ENCODE measurements at places on chromosomes 5 and 9. TPM values are rescaled to one million over a fixed set of nuclear protein-coding genes. Genes with fewer than 3 reads are reported as not detected.

- no peak for DNase-seq
Observed at GRCh38 chr9:128169492-128169891, 9.4 kb downstream of the BBLN start.

DNA sequence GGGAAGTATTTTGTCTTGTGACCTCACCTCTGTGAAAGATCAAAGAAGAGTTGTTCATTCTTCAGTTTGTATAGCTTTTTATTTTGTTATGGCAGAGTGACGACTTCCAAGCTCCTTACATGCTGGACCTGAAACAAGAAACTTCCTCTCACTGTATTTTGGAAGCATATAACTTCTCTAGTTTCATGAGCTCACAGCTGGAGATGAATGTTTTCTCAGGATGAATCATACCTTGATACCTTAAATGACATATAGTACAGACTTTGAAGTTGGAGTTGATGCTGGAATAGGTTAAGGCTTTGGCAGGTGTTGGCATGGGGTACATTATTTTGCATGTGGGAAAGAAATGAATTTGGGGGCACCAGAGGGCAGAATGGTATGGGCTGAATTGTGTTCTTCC is 112.5 kb downstream of the SLC25A46 start:
- DNase-seq, result no peak

ZNF483 gene
- total RNA-seq, result 9.7 TPM

DNA sequence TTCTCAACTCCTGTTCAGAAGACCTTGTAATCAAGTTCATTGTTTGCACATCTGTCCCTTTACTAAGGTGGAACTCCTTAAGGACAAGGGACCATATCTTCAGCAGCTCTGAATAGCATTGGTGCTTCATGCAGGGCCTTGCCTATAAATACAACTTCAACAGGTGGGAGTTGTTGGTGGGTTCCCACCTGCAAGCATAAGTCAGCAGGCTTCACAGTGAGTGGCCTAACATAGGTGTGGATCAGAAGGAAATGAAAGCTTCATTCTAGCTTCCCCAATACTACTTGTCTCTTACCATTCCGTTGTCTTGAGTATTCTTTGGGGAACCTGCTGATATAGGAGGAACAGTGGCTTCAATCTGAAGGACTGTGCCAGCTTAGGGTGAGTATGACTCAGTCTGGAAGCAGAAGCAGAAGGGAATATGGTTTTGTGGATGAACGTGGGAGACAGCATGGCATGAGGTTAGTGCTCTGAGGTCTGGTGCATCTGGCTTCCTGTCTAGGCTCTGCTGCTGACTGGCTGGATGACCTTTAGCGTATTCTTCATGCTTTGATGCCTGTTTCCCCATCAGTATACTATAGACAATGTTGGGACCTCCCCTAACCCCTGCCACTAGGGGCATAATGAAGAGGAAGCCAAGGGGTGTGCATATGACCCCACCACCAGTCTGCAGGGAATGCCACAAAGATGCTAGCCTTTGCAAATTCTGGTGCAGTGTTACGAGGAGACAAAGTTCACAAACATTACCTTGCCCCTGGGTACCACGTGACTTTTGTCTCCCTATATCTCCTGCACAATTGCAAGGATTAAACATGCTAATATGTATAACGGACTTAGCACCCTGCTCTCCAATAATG is 192.3 kb downstream of the PALM2AKAP2 start:
- no peak for DNase-seq

DNA sequence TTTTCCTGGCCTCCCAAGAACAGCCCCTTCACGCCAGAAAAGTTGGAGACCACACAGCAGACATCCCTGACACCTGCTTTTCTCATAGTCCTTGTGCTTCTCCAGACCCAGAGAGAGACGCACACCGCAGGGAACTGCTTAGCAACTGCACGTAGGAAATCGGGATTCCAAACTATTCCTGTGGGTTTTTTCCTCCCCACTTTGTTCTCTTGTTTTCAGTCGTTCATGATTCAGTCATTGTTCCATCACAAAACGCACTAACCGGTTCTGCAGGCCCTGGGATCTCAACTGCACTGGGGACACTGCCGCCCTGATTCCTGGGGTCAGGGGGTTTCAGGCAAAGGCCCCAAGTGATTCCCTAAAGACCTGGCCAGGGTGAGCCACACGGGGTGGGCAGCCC is 588.0 kb upstream of the KLF4 start:
- no peak for DNase-seq

LECT2 gene
- not detected for total RNA-seq

DNA sequence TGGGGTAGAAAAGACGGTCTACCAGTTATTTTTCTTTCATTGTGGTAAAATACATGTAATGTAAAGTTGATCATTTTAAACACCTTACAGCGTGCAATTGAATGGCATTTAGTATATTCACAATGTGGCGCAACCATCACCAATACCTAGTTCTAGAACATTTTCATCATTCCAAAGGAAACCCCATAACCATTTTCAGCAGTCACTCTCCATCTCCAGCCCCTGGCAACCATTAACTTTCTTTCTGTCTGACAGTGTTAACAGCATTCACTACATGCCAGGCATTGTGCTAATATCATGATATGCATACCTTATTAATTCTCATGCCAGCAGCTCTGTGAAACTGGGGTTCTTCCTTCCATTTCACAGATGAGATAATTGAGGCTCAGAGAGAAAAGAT is 32.0 kb downstream of the PTGS1 start:
- no peak for DNase-seq

- DNase-seq, result no peak
Observed at GRCh38 chr9:84123648-84124406, 143.2 kb downstream of the RMI1 start.

DEPDC1B gene
- total RNA-seq, result not detected

DNA sequence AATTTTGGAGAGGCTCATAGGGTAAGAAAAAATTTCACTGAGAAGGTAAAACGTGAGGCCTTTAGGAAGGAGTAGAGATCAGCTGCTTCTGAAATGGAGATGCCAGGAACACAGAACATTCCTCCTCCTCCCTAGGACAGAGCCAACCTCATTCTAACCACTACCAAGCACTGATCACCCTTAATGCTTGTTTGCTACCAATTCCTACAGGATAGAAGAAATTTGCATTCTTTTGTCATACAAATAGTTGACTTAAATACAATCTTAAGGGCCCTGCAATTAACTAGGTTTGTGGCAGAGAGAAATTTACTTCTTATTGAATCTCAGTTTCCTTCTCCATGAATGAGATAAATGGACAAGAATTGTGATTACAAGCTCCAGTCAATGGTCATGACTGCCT is 780.2 kb upstream of the WWC1 start:
- no peak for DNase-seq

NPR3 gene
- 34.3 TPM for total RNA-seq

PHYHD1 gene
- total RNA-seq, result 21.1 TPM

GRCh38 chr9:81607593-81608288 is 81.6 kb downstream of the TLE1 start:
- no peak for DNase-seq

RETREG1 gene
- 3.8 TPM for total RNA-seq

DNA sequence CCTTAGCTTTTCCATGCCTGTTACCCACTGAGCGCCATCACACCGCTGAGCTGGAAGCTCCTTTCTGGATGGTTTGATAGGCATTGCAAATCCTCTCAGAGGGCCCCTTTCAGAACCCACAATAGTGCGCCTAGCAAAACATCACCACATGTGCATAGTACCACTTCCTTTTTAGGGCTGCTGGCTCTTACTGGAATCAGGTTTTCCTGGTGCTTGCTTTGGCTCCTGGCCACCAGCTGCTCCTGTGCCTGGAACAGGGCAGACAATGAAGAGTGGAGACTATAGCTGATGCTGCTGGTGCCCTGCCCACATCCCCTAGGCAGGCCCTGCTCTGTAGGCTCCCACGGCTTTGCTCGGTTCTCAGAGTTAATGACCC is 163.6 kb upstream of the SEMA6A start:
- no peak for DNase-seq

TAF1L gene
- not detected for total RNA-seq

DNA sequence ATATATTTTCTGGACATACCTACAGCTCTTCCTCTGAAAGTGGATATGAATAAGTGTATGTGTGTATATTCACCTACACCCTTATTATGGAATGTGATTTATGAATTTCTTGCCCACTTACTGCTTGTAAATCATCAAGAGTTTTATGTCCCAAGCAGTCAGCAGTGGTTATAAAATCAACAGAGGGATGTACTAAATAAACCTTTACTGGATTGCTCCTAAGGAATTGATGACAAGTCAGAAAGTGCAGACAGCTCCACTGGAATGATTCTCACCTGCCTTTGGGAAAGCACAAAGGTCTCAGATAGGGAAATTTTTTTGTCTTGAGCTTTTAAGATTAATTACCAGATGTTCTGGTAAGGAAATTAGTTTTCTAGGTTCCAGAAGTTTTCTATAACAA is 9.3 kb downstream of the TMEM174 start:
- DNase-seq, result no peak

DNA sequence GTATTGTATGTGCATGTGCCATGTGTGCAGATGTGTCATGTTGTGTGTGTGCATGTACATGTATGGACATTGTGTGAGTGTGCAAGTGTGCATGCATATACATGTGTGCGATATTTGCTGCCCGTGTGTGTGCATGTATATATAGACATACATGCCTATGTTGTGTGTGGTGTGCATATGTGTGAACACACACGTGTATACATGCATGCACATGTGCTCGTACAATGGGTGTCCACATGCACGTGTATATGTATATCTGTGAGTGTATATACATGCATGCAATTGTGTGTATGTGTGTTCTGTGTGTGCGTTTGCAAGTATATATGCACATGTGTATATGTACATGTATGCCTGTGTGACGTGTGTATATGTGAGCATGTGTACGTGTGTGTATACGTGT is 3.0 kb upstream of the SLC6A18 start:
- DNase-seq, result no peak

- DNase-seq, result no peak
Observed at GRCh38 chr5:112163435-112163834, 255.6 kb downstream of the EPB41L4A start.

PLAC8L1 gene
- total RNA-seq, result not detected

ASPN gene
- 122 TPM for total RNA-seq

- no peak for DNase-seq
Observed at GRCh38 chr5:31156631-31157160, 36.8 kb upstream of the CDH6 start.

DNA sequence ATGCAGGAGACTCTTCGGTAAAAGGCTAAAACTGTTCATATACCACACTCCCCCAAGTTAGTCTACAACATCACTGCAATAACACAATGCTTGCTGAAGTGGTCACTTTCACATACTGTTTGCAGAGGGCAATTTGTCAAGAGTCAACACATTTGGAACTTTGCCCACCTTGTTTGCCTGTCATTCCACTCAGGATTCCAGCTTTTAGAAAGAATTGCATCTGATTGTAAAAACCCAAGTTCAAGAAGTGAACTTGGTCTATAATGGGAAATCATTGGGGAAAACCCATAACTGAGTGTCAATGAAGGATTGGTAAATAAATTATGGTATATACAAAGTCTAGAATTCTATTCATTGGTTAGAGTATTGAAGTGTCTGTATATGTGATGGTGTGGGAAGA is 120.5 kb downstream of the GADD45G start:
- no peak for DNase-seq

GRCh38 chr5:129857116-129857515 is 47.1 kb upstream of the CHSY3 start:
- DNase-seq, result no peak

ENG gene
- 239 TPM for total RNA-seq

GRCh38 chr9:132769906-132770769 is 99.9 kb downstream of the GTF3C4 start:
- no peak for DNase-seq

DNA sequence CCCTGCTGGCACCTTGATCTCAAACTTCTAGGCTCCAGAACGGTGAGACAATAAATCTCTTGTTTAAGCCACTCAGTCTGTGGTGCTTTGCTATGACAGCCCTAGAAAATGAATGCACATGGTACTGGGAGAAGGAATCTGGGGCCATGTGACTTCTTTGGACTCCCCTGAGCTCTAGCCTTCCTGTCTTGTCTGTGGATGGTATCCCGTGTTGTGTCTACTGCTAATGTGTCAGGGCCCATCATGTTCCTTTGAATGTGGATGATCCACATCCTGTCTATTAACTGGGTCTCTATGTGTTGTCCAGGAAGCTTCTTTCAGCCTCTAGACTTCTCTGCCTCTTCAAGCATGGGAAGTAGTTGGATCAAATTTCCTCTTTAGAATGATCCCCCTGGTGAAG is 25.1 kb downstream of the IL7R start:
- DNase-seq, result no peak

SUB1 gene
- total RNA-seq, result 130 TPM

PTGES gene
- 1.7 TPM for total RNA-seq

TNC gene
- 243 TPM for total RNA-seq

TAF11L10 gene
- total RNA-seq, result not detected

MAMDC4 gene
- total RNA-seq, result 2.8 TPM

KCNN2 gene
- total RNA-seq, result not detected

TLE4 gene
- total RNA-seq, result 19.7 TPM

GRCh38 chr5:10844016-10844415 is 83.0 kb upstream of the DAP start:
- DNase-seq, result no peak

GRCh38 chr5:107370396-107370968 is 300.3 kb downstream of the EFNA5 start:
- DNase-seq, result no peak

SPINK7 gene
- total RNA-seq, result not detected

SHISAL2B gene
- total RNA-seq, result not detected

GRCh38 chr9:130957451-130958203 is 18.6 kb upstream of the FIBCD1 start:
- DNase-seq, result no peak

Data from thoracic aorta (tissue), 2 donors.